ENCODE measurements at places on chromosomes 16 and 17.

GRCh38 chr17:41873559-41874292, 8.5 kb upstream of the KLHL11 start:
- DNase-seq, result no peak

DNA sequence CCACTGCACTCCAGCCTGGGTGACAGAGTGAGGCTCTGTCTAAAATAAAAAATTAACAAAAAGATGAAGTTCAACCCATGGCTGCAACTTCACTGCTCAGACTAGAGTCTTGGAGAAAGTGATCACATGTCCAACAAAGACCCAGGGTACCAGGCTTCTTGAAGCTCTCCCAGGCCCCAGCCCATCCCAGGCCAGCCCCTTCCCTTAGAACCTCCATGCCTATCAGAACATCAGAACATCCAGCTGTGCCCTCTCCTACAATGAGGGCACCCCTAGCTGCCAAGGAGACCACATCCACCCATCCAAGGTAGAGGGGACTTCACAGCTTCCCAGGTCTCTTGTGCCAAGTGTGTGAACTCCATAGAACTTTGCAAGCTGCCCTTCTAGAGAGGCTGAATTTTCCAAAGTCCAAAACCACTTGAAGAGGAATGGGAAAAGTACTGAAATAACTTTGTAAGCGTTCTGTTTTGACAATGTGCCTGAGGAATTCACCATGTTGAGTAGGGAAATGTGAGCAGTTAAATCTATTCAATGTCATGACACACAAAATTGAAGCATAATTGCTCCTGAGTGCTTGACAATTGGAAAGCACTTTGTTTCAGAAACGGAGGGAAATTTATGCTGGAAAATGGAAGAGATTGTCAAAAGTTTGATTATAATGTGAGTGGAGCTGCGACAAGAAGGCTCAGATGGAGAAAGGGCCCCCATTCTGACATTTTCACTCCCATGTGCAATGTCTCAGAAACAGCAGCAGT, 230.4 kb downstream of the ZNF423 start:
- no peak for DNase-seq

DNA sequence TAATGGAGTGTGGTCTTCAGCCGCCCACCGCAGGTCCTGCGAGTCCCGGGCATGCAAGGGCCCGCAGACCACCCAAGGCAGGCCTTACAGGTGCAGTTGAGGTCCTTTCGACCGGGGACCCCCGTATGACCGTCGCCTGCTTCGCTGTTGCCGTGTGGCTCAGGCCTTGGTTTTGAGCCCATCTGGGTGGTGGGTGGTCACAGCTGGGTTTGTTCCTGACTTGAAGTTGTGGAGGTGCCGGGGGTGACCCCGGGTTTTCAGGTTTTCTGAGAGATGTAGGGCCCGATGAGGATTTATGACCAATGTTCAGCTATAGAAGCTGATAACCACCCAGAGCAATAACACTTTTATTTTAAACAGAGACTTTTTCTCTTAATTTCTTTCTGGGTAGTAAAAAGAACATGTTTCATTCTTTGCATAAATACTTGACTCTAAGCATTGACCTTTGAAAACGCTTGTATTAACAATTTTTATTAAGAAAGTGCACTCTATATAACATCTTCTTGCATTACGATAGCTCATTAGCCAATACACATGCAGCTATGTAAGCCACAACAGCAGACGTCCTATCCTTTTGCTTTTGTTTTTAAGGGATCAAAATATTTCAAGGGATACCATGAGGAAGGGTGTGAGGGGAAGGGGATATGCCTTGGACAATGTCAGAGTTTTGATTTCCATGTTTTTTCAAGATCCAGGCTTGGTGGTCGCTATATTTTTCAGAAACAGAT, 1.9 kb downstream of the FOXL1 start:
- DNase-seq, result no peak

GRCh38 chr17:56629531-56630075, 36.1 kb downstream of the NOG start:
- no peak for DNase-seq

DNA sequence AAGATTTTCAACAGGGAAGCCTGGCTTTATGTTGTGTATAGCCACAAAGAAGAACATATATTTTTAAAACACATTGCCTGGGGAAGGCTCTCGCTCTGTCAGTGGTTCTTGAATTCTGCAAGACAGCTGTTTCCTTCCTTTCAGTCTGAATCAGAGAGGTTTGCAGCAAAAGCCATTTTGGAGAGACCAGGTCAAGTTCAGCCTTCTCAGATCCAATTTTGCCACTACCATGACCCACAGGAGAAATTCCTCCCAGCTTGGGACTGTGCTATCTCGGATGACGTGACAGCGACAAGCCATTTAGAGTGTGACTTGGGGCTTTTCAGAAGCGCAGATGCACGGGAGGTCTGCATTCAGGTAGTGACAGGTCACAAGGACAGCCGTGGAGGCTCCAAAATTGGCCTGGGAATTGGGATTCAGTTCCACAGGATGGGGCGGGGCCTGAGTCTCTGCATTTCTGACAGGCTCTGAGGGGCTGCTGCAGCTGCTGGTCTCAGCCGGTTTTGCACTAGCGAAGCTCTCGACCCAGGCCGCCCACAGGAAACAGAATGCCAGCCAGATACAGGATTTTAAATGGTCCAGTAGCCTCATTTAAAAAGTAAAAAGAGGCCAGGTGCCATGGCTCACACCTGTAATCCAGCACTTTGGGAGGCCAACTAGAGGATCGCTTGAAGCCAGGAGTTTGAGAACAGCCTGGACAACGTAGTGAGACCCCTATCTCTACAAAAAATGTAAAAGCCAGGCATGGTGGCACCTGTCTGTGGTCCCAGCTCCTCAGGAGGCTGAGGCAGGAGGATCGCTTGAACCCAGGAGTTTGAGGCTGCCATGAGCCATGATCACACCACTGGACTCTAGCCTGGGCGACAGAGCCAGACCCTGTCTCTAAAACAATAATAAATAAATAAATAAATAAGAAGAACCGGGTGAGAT, 196.6 kb upstream of the CIBAR2 start:
- no peak for DNase-seq

GRCh38 chr17:12566291-12566690, 99.4 kb upstream of the MYOCD start:
- DNase-seq, result no peak

DNA sequence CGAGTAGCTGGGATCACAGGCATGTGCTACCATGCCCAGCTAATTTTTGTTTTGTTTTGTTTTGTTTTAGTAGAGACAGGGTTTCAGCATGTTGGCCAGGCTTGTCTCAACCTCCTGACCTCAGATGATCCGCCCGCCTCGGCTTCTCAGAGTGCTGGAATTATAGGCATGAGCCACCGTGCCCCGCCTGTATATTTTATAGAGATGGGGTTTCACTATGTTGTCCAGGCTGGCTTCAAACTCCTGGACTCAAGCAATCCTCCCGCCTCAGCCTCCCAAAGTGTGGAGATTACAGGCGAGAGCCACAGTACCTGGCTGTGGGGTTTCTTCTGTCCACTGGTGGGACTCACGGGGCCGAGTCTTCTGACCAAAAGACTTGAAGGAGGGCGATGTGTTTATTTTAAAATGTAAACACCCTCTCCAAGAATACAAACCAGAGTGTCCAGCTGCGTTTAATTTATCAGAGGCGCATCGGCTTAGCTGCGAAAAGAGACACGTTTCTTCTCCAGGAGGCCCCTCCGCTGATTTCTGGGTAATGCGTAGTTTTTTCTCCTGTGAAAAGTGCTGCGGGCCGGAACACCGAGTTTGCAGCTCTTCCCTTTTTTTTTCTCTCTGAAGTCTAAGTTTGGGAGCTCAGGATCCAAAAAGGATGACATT, 86.9 kb upstream of the CIBAR2 start:
- DNase-seq, result no peak

DNA sequence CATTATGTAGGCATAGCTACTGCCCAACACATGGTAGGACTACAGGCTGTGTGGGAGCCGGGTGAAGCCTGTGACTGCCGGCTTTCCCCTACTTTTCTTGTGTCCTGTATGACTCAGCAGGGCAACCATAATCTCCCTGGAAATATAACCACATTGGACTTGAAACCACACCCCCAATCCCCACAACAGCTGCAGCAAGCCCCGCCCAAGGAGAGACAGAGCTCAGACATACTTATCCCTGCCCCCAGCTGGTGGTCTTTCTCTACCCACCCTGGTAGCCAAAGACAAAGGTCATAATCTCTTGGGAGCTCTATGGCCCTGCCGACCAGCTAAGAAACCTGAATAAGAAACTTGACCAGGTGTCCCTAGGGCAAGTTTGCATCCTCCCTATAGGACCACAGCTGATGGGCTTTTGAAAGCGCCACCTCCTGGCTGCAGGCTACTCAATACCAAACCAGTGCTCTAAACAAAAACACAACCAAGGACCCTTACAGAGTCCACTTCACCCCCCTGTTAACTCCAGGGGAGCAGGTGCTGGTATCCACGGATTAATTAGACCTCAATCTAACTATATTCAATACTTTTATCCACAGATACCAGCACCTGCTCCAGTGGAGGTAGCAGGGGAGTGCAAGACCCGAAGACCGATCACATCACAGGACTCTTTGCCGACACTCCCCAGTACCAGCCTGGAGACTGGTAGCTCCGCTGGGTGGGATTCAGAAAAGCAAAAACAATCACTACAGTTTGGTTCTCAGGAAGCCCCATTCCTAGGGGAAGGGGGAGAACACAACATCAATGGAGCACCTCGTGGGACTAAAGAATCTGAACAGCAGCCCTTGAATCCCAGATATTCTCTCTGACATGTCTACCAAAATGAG, 91.2 kb downstream of the IRX5 start:
- peak; percentile 47 for DNase-seq

DNA sequence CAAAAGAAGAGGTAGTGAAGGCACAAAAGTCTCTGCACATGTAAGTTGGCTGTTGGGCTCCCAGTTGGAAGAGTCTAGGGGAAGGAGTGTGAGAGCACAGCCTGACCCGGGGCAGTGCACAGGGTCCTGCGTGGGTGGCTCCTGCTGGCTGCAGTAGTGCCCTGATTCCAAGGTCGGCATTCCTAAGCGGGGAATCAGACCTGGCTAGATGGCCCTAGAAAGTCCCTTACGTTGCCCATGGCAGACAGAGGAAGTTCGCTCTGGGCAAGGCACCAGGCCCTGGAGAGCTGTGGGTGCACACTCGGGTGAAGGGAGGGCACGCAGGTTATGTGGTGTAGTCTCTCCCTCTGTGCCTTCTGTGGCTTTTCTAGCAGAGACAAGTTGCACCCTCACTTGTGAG, 22.8 kb upstream of the SLC5A11 start:
- no peak for DNase-seq

GRCh38 chr17:27265333-27265732, 28.6 kb upstream of the WSB1 start:
- DNase-seq, result no peak

GRCh38 chr16:50315346-50315997, 49.1 kb downstream of the ADCY7 start:
- no peak for DNase-seq

GRCh38 chr16:29883987-29884386, 15.4 kb downstream of the SEZ6L2 start:
- DNase-seq, result no peak

GRCh38 chr17:47834756-47835155, 3.3 kb downstream of the LRRC46 start:
- DNase-seq, result no peak

DNA sequence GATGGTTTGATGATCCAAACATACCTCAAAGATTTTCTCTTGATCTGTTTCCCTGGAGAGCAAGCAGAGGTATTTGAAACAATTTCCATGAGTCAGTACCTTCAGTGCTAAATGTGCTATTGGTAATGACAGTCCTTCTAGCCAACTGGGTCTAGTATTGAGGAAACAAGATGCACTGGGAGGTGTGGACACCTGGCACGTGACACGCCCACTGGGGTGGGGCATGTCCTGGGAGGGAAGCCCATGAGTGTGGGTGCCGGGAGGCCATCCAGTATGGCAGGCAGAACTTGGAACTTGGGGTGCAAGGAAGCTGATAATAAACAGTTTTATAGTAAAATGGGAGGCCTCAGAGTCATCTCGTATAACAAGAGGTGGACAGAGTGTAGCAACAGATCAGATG, 17.9 kb upstream of the AKAP1 start:
- no peak for DNase-seq

Data from erythroblast (primary cell).